Activated T-cell treated with anti-CD3 and anti-CD28 coated beads, Interleukin-2, amount 50 U/mL, for 1 hour (primary cell): ENCODE measurements at places on chromosomes 5 and 9.

DNA sequence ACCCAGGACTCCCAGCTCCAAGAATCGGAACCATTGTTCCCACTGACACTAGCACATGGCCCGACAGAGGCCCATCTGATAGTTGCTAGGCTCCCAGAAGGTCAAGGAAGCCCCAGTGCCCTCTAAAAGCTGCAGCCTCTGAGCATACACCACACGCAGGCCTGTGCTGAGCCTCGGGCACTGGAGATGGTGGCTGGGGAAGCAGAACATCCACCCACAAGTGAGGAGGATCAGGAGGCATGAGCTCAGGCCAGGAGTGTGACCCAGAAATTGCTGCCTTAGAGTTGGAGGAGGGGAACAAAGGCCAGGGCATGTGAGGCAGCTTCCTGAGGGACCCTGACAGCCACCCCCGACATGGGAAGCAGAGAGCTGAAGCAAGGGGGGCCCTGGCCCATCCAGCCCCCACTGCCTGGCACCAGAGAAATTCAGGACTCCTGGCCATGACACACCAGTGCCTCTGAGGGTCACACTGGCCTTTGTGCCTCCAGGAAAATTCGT lies 21.4 kb downstream of the IPPK start:
- no peak for DNase-seq

GRCh38 chr5:63131626-63132285 lies 553.1 kb downstream of the LRRC70 start:
- DNase-seq = no peak

DNA sequence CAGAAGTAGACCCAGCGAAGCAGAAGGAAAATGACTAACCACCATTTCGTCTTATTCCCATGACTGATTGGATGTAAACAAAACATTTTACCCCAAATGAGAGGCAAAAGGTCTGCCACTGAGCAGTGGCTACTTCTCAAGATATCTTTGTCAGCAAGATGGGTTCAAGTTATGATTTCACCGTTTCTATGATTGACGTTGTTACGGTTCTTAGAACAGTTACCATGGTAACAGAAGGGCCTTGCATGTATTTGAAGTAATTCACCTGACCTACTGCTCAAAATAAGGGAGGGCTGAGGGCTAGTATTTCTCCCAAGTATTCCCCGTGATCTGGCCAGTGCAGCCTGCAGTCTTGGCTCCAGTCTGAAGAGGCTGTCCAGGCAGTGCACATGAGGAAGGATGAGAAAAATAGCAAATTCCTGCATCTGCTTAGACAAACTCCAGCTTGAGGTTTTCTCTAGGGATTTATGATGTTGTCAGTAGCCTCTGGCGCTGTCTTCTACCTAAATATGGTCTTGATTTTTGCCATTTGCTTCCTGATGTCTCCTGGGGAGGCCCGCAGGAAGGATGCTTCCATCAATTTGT lies 372.7 kb downstream of the TMEM38B start:
- no peak for DNase-seq

GRCh38 chr9:34992376-34992951 lies 2.9 kb downstream of the DNAJB5 start:
- peak; percentile 37 for DNase-seq

DNA sequence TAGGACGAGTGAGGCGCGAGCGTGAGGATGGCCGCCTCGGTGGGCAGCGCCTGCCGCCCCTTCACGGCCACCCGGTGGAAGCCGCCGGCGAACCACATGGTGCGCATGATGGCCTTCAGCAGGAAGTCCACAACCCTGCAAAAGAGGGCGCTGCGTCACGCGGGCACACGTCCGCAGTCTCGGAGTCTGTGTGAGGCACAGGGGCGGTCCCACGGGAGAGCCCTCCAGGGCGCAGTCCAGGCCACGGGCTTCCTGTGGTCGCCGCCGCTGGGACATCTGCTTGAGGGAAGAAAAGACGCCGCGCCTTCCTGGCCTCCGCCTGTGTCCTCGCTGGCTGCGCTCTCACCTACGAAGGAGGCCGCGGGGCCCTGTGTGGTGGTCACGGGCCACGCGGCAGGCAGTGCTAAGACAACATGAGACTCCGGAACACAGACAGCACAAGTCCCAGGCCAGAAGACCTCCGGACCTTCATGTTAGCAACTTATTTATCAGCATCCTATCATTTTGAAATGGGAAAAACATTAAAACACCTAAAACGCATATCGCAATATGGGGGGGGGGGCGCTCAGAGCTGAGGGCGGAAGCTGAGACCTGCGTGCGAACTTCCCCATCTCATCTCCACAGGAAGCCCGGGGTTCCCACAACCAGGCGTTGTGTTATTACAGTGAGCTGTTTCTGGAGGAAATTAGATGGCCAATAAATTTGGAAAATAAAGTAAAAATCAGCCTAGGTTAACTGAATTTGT lies 28.8 kb downstream of the LPCAT1 start:
- peak; percentile 40 for DNase-seq

DNA sequence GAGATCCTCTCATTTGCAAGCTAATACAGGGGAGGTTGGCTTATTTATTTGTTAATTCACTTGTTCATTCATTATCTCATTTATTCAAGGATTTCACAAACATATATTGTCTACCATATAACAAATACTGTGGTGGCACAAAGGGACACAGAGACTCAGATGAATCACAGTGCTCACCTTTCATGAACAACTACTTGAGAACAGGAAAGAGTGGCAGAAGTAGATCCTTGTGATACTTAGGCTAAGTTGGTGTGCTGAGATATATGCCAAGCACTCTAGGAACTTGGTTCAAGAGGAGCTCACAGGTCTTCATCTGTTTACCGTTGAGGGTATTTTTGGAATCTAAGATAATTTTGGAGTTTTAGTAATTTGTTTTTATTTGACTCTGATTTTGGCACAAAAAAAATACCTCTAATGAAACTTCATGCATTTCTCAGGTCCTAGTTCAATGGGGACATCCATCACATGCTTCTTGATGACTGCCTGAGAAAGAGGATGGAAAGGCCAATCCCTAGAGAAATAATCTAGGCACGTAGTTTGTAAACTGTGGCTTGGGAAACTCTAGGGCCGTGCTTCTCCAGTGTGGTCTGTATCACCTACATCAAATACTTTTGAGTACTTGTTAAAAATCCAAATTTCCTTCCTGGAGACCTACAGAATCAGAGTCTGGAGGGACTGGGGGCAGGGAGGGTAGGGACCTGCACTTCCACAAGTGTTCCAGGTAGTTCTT lies 113.3 kb downstream of the OSTF1 start:
- DNase-seq = no peak
